HCEC 1CT (cell line): ENCODE measurements at places on chromosomes 13 and 19.

GRCh38 chr19:39996218-39996810, 546 bp upstream of the ZNF546 start:
- peak; percentile 50 for DNase-seq

- no peak for DNase-seq
Observed at GRCh38 chr13:91372911-91373310, 25.4 kb downstream of the MIR17HG start.

GRCh38 chr19:40797963-40798682, 868 bp upstream of the EGLN2 start:
- no peak for DNase-seq

DNA sequence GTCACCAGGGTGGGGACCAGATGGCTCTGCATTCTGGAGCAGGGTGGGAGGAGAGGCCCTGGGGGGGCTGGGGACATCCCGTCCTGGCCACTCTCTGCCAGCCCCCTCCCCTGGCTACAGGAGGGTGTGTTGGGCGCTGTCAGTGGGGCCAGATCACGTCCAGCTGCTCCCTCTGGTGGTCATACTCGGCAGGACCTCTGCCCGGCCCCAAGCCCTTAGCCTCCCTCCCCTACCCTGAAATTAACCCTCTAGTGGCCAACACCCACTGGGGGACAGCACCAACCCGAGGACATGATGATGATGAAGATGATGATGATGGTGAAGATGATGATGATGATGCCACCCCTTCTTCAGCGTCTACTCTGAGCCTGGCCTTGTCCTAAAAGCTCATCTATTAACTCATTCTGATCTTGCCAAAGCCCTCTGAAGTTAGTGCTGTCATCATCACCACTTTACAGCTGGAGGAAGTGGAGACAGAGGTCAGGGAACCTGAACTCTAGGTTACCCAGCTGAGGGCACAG, 590 bp upstream of the LGI4 start:
- DNase-seq = peak; percentile 24

DNA sequence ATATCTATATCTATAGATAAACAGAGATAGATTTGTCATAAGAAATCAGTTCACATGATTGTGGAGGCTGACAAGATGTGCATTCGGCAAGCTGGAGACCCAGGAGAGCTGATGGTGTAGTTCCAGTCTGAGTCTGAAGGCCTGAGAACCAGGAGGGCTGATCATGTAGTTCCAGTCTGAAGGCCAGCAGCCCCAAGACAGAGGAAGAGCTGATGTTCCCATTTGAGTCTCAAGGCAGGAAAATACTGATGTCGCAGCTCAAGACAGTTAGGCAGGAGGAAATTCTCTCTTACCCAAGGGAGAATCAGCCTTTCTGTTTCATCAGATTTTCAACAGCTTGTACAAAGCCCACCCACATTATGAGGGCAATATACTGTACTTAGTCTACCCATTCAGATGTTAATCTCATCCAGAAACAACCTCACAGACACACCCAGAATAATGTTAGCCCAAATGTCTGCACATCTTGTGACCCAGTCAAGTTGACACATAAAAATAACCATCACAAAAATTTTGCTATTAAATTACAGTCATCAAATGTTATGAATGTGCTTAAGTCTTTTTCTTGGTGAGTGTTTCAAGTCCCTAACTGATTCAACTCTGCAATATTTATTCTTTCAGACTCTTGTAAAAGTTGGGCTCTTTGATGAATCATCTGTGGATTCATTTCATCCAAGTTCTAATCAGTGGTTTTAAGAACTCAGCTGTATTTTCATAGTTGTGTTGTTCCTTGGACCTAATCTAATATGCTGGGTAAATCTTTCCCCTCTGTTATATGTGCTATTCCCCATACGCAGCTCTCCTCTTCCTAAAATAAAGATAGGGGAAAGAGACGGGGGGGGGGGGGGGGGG, 22.7 kb upstream of the LRCH1 start:
- DNase-seq = peak; percentile 57

GRCh38 chr13:94345374-94346195, 133.9 kb downstream of the DCT start:
- DNase-seq = peak; percentile 14

- DNase-seq = no peak
Observed at GRCh38 chr19:51123381-51123800, 1.3 kb upstream of the SIGLEC9 start.

DNA sequence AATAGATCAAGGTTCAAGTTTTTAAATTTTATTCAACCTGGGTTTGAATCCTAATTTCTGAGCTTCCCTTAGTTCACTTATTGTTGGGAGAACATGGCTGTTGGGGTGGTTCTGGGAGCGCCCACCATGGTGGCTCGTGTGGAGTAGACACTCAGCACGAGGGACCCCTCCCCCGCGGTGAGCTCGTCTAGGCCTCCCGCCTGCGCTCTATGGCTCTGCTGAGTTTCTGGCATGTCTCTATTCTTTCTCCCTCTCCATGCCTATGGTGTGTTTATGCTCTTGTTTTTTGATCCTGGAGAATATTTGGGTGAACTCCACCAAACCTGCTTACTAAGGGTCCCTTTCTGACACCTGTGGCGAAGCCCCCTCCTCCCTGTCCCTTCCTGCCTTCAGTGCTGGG, 1.6 kb upstream of the EPN1 start:
- no peak for DNase-seq

GRCh38 chr19:16002406-16003384, 53.9 kb downstream of the OR10H4 start:
- DNase-seq = no peak

DNA sequence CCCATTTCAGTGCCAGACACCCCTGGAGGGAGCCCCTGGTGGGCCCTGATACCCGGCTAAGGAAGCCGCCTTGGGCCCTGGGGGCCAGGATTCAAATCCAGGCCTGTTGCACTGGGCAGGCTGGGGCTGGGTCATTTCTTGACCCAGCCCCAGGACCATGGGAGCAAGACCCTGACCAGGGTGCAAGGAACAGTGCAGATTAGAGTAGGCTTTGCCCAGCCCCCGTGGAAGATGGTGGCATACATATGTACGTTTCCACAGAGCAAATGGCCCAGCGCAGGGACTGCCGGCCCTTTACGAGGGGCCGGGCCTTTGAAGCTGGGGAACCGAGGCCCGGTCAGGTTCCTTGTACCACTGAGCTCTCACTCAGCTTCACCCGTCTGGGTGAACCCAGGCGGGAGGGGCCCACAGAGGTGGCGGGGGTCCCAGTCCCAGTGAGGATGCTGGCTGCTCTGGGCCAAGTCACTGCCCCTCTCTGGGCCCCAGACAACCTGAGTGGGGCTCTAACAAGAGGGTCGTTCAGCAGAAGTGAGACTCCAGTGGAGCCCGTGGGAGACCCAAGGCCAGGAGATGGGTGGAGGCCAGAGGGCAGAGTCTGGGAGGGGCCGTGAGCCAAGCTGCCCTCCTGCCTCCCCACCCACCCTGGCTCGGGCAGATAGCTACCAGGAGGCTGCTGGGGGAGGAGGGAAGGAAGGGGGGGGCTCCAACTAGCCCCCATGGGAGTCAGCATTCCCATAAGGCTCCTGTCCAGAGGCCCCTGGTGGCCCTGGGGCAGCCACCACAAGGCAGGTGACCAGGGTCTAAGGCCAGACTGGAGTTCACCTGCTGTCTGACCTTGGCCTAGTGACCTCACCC, 2.7 kb downstream of the MKNK2 start:
- DNase-seq = no peak

GRCh38 chr13:72763411-72763810, 18.3 kb downstream of the DIS3 start:
- no peak for DNase-seq

GRCh38 chr13:48594096-48594815, 59.5 kb upstream of the CYSLTR2 start:
- DNase-seq = no peak

DNA sequence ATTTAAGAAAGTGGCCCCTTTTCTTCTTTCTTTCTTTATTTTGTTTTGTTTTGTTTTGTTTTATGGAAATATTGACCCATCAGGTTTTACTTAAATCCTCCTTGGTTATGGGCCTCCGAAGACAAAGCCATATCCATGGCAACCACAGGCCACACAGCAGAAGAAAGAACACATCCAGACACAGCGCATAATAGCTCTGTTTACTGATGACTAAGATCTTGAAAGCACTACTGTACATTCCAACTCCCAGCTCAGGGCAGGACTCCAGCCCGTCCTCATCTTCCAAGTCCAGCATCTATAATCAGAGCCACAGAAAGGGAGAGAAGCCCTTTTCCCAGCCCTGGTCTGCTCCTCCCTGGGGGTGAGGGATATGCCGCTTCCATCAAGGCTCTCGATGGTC, 84.3 kb downstream of the NUFIP1 start:
- peak; percentile 92 for DNase-seq

DNA sequence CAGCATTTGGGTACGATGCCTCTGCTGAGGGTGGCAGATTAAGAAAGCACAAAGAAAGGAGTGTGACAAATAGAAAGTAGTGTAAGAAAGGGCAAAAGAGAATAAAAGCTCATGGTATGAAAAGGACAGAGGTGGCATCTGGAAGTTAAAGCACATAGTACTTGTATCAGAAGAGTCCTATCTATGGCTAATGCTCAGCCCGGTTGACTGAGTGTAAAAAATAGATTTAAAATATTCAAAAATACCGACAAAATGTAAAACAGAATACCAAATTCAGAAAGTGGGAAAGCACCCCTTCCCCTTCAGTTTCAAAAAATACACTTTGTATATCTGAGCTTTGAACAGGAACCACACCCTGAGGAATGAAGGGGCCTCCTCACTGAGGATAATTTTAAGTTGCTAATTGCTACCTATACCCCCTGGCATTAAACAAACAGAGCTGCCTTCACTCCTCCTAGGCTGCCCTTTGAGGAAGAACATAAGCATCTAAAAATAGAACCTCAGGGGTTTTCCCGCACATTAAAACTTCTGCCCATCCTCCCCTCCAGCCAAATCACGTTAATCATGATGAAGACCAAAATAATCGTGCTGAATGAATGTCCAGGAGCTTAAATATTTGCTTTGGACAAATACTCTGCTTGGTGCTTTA, 43.3 kb downstream of the DLEU7 start:
- no peak for DNase-seq

DNA sequence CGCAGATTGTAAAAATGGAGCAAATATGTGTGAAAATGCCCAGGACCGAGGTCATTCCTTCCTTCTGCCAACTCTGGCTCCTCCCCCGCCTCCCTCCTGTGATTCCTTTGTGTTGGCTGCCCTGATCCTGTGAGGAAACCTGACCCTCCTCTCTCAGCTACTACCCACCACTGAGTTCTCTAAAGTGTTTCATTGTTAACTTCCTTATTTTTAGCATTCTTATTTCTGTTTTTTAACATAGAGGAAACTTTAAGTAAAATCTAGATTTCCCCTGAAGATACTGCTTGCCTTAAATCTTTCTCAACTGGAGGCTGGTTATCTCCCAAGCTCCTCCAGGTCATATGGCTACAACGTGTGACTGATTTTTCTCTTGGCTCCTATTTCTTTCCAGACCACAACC, 21.7 kb upstream of the FBXL3 start:
- no peak for DNase-seq

DNA sequence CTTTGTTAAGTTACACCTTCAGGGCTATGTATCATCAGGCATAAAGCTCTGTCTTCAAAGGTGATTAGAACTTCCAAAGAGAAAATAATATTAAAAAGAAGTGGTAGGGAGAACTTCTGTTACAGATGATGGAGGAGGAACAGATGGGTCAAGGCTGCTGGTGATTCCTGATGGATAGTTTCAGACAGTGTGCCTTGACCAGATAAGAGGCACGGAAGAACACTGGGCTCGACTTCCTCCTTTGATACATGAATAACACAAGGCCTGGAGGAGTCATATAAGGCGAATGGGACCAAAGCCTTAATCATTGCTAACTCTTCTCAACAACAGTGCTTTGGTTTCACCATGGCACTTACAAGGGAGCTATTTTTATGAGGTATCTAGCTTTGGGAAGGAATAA, 128.1 kb upstream of the RXFP2 start:
- no peak for DNase-seq

DNA sequence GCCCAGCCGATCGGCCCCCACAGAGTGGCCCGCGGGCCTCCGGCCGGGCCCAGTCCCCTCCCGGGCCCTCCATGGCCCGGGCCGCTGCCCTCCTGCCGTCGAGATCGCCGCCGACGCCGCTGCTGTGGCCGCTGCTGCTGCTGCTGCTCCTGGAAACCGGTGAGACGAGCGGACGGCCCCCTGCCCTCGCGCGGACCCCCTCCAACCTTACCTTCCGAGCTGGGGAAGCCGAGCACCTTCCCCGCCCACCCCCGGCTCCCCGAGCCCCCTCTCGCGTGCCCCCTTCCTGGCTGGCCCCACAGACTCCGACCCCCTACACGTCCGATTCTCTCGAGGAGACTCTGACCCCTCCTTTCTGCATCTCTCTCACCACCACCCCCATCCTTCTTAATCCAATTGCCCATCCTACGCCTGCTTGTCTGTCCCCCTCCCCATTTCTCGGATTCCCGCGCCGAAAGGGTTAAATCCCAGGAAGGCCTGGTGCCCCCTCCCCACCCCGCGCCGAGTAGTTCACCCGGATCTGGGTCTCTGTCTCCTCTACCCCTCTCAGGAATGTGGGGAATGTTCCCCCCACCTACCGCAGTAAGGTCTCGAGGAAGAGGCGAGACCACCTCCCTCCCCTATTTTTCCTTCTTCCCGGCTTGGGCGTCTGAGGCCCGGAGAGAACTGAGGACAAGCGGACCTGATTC, 502 bp downstream of the NECTIN2 start:
- no peak for DNase-seq

DNA sequence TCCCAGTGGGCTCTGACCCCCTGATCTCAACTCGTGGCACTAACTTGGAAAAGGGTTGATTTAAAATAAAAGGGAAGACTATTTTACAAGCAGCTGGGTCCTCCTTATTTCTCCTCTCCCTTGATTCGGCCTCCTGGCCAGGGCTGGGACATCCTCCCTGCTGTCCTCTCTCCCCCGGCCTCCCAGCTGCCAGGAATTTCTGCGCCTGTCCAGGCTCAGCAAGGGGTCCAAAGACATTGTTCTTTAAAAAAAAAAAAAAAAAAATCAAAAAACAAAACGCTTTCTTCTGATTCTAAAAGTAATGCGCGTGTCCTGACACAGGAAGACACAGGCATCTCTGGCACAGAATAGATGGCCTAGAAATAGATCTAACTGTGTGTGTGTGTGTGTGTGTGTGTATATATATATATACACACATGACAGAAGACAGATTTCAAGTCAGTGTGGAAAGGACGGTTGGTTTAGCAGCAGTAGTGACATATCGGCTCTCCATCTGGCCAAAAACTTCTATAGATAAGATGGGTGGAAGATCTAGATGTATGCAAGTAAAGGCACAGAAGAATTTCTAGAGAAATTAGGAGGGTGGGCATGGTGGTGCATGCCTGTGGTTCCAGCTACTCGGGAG, 12.3 kb upstream of the LENG8 start:
- no peak for DNase-seq
